ENCODE measurements at places on chromosomes 7 and 10. TPM values are rescaled to one million over a fixed set of nuclear protein-coding genes. Genes with fewer than 3 reads are reported as not detected.

Gene ACSM6
- polyA plus RNA-seq = 0.18 TPM

Gene EFCAB10
- polyA plus RNA-seq = 2.9 TPM

DNA sequence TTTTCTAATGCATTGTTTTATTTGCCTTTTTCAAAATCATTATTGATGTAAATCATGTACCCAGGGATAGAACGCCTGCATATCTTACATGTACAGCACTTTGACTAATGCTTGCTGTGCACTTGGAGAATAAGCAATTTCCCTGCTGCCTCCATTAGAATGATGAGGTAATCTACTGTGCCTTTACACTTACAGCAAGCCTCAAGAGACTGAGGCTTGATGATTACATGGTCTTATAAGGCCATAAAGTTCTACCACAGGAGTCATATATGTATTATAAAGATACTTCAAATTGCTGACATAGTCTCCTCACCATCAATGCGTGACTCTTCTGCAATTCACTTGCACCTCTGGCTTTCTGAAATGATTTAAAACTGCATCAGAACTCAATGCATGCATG lies 328.6 kb upstream of the HGF start:
- no peak for DNase-seq

DNA sequence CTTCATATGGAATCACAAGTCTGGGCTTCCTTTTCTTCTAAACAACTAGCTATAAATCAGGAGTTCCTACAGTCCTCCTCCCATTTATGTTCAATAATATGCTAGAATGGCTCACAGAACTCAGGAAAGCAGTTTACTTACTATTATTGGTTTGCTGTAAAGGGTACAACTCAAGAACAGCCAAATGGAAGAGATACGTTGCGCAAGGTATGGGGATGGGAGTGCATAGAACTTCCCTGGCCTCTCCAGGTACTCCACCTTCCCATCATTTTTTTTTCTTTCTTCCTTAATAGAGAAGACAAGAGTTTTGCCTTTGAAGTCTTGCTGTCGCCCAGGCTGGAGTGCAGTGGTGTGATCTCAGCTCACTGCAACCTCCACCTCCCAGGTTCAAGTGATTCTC lies 27.1 kb upstream of the SEMA4G start:
- DNase-seq = no peak

Data from left renal cortex interstitium (tissue), 4 donors.